Muscle of arm (tissue), 14 donors: ENCODE measurements at places on chromosomes 13 and 19.

GRCh38 chr19:28358633-28359032 is 854.3 kb downstream of the UQCRFS1 start:
- DNase-seq = no peak

DNA sequence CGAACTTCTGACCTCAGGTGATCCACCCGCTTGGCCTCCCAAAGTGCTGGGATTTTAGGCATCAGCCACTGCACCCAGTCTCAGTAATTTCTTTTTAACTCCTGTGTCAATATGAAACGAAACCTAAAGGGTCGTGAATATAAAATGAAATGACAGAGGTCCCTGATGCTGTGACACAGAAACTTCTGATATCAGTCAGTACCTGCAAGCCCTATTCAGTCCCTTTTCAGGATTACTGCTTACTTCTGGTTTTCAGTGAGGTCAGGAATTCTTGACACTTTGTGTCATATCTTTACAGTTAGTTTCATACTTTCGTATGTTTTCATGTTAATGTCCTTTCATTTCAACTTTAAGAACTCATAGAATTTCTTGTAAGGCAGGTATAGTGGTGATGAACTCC is 58.7 kb downstream of the RNF17 start:
- no peak for DNase-seq

- DNase-seq = no peak
These were observed 151.0 kb downstream of the DPF1 start for GRCh38 chr19:38072776-38073750.

DNA sequence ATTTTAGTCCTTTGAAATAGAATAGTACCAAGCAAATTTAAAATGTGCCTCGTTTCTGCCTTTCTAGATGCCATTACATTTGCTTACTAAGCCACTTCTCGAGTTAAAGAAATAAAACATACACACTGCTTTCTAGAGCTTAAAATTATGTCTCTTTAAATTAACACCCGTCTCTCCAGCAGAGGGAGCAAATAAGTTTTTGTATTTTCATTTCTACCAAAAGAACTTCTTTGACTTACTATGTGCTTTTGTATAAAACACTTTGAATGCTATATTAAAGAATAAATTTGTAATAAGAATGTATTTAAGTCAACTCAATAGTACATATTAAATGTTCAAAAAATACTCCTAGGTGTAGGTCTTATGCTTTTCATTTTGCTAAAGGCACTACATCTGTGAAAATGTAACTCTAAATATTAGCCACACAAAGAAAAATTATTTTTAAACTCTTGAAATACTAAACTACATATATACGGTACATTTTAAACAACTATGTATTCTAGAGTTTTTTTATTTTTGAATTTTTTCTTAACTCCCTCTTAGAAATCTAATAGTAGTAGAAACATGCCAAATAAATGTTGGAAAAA is 269.3 kb upstream of the MIR17HG start:
- DNase-seq = no peak

DNA sequence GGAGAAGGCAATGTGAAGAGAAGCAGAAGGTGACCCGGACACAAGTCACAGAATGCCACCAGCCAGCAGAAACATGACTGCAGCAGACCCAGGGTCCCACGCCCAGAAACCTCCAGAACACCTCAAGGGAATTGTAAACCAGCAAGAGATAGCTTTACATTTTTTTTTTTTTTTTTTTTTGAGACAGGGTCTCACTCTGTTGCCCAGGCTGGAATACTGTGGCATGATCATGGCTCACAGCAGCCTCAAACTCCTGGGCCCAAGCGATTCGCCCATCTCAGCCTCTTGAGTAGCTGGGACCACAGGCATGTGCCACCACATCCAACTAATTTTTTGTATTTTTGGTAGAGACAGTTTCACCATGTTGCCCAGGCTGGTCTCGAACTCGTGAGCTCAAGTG is 10.5 kb upstream of the CEACAM20 start:
- DNase-seq = no peak

DNA sequence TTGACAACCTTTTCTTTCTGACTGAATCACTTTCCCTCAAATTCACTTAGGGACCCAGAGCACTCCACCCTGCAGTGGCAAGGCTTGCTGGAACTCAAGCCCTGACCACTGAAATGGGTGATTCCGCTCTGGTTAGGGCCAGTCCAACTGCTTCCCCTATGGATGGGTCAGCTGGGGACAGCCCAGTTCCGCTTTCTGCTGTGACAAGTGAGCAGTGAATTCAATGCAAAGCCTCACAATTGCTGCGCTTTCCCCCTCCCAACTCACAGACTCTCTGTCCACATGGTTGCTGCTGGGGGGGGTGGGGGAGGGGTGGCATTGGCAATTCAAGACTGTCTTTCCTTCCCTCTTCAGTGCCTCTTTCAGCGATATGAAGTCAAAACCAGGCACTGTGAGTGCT is 18.7 kb downstream of the CD70 start:
- DNase-seq = no peak

DNA sequence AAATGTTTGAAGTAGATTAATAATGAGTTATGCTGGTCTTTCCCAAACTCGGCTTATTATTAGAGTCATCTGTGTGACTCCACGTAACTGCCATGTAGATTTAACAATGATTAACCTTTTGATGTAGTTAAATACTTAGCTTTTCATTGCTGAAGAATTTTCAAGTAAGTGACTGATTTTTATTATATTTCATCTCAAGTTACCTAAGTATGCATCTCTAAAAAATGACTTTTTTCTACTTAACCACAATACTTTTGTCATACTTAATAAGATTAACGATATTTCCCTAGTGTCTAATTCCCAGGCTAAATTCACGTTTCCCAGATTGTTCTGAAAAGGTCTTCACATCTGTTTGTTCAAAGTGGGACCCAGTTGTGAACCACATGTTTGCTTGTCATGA is 17.8 kb downstream of the BIVM start:
- no peak for DNase-seq

- DNase-seq = no peak
These were observed 44.6 kb upstream of the GPR183 start for GRCh38 chr13:99351772-99352171.

GRCh38 chr13:97125810-97126738 is 96.1 kb upstream of the MBNL2 start:
- DNase-seq = no peak

DNA sequence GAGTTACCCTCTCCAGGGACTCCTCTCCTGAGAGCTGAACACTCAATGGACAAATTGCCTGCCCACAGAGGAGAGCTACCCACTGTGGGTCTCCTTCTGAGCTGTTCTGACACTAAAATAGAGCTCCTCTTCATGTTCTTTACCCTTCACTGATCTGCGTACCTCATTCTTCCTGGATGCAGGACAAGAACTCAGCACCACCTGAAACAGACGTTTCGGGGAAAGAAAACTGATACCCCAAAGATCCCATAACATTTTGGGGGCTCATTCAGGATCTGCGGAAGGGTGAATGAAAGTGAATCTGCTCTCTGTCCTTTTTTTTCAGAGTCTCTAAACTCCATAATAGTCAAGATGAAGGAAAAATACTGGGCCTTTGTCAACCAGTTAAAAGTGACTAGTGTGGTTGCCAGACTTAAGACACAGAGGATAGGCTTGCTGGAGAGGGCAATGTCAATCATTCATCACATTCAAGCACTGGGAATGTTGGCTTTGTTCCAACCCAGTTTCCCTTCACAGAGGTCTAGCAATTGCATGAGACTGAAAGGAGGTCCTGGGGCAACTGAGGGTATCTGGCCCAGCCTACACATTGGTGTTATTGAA is 136.7 kb upstream of the SLITRK6 start:
- no peak for DNase-seq

DNA sequence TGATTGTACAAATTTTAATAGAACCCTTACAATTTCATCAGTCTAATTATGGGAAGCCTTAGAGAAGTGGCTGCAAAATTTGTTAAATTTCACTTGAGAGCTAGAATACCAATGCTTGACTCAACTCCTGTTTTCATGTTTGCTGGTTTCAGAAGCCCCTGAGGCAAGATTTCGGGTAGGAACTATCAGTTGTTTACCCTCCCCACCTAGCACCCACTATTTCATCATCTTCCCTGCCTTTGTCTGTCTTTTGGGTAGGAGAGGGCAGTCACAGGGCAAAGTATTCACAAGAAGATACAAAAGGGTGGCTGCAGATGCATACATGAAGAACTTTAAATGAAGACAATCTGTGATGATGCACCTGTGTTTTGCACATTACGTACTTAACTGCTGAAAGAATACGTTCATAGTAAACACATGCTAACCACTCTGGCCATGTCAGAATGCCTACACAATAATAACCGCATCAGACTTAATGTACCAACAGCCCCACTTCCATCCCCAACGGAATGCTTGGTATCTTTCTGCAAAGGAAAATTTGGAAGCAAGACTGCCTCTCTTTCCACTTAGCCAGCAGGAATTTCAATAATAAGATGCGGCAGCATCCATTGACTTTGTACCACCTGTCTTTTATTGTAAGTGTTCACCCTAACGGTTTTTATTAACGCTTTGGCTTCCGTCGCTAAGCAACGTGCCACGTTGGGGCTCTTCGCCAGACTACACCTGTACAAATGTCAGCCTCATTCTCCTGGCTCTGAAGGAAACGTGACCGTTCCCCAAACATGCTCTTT is 30.4 kb downstream of the TPT1 start:
- no peak for DNase-seq

DNA sequence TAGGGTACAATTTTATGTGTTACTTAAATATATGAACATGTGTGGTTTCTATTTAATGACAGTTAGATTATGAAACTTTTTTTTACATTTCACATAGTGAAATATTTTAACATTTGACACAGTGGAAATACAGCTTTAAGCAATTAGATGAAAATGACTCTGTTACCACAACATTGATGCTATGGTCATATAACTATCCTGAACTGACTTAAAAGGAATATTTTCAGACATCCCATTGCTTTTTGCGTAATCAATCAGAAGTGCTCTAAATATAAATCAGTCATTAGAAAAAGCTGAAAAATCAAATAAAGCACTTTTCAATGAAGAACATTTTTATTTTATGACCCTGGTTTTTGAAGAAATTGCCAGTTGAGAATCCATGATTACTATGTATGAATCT is 80.3 kb downstream of the UFM1 start:
- DNase-seq = no peak

- no peak for DNase-seq
These were observed 25.5 kb downstream of the RHPN2 start for GRCh38 chr19:33039108-33039599.

- no peak for DNase-seq
These were observed 152.9 kb downstream of the EFNB2 start for GRCh38 chr13:106382534-106382933.

GRCh38 chr13:98878486-98879126 is 99.3 kb downstream of the DOCK9 start:
- peak; percentile 58 for DNase-seq

DNA sequence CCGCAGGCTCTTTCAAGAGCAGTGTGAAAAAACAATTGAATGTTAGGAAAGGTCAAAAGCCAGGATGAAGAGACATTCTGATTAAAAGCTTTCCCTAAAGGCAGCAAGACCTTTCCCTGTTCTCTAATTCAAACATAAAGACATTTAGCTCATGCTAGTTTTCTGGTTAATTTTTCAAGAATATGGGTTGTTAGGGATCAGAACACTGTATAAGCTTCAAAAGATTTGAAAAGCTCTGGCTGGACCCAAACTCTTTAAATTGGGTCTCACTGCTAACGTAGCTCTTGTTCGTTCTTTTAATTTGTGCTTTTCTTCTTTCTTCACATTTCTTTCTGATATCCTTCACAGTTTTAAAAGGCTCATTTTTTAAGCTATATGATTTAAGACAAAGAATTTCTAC is 877.0 kb downstream of the EFNB2 start:
- DNase-seq = no peak
